ENCODE measurements at places on chromosomes 6 and 20.

- DNase-seq: no peak
Observed at GRCh38 chr6:140009286-140009685, 634.8 kb upstream of the CITED2 start.

DNA sequence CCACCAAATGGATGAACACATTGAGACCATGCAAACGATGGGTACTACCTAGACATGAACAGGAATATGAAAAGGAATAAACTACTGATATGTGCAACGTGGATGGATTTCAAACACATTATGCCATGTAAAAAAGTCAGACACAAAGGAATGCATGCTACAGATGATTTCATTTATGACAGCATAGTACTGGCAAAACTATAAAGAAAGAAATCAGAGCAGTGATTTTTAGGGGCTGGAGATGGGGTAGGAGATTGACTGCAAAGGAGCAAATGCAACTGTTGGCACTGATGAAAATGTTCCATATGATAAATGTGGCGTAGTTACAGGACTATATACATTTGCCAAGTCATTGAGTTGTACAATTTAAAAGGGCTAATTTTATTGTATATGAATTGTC, 13.4 kb upstream of the COL12A1 start:
- no peak for DNase-seq

GRCh38 chr6:32371229-32371628, 474 bp downstream of the TSBP1 start:
- no peak for DNase-seq

DNA sequence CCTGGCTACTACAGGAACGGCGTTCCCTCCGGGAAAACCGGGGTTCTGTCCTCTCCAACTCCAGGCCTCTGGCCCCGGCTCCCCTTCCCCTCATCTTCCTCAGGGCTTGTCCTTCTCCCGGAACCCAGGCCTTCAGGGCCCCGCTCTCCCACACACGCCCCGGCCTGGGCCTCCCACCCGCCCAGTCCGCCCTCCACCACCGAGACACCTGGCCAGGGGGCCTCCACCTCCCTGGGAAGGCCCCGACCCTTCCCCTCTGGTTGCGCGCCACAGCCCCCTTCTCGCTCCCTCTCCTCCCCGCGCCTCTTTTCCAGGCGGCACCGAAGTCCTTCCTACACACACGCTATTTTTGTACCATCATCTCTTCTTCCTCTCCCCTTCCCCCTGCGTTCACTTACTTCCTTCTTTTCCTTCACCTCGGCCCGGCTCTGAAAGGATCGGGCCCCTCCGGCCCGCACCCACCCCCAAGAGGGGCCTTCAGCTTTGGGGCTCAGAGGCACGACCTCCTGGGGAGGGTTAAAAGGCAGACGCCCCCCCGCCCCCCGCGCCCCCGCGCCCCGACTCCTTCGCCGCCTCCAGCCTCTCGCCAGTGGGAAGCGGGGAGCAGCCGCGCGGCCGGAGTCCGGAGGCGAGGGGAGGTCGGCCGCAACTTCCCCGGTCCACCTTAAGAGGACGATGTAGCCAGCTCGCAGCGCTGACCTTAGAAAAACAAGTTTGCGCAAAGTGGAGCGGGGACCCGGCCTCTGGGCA, 1.3 kb upstream of the SIRPA start:
- DNase-seq: no peak

GRCh38 chr20:58598211-58599015, 52.7 kb upstream of the STX16 start:
- DNase-seq: no peak

GRCh38 chr20:49835031-49835430, 22.4 kb downstream of the SLC9A8 start:
- no peak for DNase-seq

DNA sequence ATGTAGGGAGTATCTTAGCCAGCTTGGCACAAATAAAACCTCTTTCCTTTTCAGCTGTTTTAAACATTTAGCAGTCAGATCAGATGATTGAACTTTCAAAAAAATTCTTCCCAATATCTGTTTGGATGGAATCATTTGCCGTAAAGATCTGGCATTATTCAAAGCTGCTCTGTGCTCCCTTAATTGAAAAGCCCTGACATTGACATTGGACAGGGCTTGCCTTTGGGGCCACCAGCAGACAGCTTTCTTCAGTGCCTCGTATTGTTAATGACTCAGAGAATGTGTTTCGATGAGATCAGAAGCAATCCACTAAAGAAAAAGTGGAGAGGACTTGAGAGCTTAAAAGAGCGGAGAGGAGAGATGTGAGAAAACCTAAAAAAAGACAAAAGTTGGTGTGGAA, 343.5 kb downstream of the NRN1 start:
- DNase-seq: no peak

DNA sequence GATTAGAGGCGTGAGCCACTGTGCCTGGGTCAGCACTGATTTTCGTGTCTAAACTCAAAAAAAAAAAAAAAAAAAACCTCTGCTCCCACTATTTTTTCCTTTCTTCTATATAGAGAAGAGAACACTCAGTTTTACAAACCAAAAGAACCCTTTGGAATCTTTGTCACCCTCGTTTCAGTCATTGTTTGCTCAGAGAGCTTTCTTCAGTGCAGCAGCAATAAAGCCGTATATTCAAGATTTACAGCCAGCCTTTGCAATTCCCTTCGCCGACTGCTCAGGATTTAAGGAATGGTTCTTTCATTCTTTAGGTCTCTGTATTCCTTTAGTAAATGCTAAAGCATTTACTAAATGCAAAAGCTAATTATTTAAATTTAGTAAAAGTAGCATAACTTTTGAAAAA, 20.1 kb downstream of the RIOK1 start:
- no peak for DNase-seq

DNA sequence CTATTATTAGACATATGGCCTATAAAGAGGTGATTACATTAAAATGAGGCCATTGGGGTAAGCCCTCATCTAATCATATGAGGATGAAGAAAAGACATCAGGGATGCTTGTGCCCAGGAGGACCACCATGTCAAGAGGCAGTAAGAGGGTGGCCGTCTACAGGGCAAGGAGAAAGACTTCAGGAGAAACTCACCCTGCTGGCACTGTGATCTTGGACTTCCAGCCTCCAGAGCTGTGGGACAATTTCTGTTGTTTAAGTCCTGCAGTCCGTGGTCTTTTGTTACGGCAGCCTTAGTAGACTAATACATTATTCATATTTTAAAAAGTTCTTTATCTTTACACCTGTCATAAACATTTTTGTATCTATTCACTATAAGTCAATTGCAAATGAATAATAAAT, 290.0 kb downstream of the PRL start:
- no peak for DNase-seq

- no peak for DNase-seq
Observed at GRCh38 chr20:6665621-6666355, 101.7 kb upstream of the BMP2 start.

- no peak for DNase-seq
Observed at GRCh38 chr6:10406556-10406955, 8.3 kb downstream of the TFAP2A start.

DNA sequence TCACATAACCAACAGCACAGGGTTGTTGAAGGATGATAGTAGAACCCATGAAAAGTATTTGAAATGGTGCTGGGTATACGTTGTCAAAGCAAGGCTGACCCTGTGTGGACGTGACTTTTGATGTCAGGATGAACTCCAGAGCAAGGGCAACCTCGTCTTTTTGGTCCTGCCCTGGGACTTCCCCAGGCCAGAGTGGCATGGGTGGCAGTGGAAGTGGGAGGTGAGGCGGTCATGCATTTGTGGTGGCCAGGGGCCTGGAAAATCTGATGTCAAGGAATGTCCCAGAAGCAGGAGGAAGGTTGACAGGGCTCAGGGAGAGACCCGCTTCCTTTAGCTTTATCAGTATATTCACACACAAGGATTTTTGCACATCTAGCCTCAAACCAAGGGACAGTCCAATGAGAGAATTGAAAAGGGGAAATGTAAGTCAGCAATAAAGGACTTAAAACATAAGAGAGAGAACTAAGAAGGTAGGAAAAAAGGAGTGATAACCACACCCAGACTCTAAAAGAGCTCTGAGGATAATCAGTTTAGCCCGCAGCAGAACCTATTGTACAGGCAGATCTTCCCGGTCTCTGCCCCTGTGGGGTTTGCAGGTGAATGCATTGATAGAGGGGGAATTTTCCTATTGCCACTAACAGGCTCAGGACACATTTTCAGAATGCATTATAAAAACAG, 98.8 kb upstream of the HDGFL1 start:
- no peak for DNase-seq

DNA sequence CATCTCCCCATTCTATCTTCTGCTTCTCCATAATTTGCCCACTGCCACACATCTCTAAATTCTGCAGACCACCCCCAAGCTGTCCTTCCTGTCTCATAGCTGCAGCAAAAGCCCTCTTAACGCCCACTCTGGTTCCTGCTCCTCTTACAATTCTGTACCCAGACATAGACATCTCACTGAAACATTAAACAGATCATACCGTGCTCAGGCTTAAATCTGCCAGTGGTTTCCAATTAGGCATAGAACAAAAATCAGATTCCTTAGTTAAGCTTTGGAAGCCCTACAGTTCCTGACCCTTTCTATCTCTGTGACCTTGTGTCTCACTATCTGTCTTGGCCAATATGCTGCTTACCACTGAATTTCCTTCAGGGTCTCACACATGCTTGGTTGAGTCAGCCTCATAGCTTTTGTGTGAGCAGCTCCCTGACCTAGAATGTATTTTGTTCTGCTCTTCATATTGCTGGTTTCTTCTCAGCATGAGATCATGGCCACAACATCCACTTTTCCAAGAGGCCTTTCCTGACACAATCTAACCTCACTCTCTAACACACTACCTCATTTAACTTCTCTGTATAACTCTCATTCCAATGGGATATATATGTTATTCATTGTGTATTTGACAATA, 749.7 kb downstream of the MAFB start:
- DNase-seq: no peak

GRCh38 chr20:50267041-50267865, 76.6 kb downstream of the CEBPB start:
- DNase-seq: no peak

- DNase-seq: no peak
Observed at GRCh38 chr6:114739656-114740055, 396.8 kb upstream of the HS3ST5 start.

DNA sequence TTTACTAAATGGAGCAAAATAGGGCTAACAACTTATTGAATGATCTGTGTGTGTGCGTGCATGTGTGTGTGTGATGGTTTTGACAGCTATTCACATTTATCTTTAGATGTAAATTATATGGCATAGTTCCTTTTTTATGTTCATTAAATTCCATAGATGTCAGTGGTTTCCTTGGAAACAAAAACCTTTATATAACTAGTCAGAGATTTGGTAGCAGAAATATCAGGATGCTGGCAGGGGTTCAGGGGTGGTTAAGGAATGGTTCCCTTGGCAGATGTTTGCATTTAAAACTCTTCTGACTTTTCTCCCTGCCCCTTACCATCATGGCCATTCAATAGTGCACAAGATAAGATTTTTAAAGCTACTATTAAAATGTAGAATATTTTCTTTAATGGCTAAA, 256.6 kb downstream of the PLCB1 start:
- DNase-seq: no peak

- DNase-seq: no peak
Observed at GRCh38 chr6:117264692-117265409, 507 bp upstream of the VGLL2 start.

GRCh38 chr6:117463762-117464665, 18.5 kb upstream of the DCBLD1 start:
- DNase-seq: no peak

DNA sequence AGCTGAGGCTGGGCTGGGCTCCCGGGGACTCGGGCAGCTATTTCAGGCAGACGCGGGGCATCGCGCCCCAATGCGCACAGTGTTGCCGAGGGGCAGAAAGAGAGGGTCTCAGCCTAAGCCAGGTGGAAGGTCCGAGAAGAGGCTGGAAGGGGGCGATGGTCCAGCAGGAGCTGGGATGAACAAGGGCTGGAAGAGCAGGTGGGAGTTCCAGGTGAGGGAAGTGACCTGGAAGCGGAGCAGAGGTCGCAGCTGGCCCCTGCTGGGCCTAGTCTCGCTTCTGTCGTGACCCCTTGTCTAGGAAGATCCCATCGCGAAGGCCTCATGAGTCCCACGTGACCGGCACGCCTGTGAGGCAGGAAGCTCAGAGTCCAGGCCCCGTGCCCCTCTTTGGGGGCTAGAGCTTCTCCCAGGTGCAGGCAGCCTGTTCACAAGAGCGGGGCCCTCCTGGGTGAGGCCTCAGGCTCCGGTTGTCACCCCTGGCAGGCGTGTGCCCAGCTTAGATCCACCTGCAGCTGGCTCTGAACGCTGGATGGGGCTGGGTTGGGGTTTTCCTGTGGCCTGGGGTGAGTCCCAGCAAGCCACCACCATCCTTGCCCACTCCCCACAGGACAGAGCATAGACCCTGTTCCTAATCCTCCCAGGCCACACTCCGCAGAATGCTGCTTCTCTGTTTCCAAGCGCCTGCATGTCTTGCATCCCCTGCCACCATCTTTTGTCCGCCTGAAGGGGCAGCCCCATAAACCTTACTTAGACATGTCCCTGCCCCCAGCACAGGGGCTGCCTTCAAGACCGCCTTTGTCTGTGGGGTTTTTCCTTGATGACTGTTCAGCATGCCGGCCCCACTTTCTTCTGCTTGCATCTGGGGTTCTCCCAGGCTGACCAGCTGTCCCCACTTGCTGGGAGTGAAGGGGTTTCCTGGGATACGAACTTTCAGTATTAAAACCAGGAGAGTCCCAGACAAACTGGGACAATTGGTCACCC, 15.1 kb downstream of the SLC22A3 start:
- DNase-seq: no peak

DNA sequence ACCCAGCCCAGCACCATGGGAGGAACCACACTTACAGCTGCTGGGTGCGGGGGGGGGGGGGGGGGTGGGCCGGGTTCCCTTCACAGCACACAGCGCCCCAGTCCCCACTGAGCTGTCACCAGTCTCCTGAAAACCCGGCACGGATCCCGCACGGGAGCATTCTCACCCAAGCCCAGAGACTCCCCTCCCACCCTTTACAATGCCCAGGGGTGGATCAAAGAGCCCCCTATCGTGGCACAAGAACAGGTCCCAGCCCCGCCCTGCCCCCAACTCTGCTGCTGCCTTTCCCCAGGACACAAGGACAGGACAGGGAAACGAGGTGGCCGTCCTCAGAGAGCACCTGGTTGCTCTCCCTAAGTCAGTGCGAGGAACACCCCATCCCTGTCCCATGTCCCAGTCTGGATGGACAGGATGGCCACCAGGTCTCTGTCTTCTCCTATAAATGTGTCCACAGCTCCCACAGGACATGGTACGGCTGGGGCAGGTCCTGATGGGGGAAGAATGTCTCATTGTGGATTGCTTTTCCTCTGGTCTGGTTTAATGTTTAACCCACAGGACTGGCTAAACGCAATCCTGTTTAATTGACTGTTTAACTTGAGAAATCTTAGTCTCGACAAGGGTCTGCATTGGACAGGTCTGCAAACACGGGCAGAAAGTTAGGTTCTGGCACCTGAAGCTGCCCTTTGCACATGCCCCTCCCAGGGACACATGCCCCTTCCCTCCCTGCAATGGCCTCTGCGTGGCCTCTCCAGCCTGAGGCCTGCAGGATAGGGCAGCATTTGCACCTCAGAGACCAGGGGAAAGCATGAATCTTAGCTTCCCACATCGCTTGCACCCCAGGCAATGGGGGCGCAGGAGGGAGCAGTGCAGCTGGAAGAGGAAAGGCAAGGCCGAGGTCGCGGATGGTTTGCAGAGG, 45.3 kb downstream of the DACT2 start:
- no peak for DNase-seq

All from stimulated activated CD4-positive, alpha-beta T cell treated with anti-CD3 and anti-CD28 coated beads, Interleukin-15, amount 100 ng/mL, for 1 hour (primary cell).